ENCODE measurements at places on chromosomes 5 and 9. TPM values are rescaled to one million over a fixed set of nuclear protein-coding genes. Genes with fewer than 3 reads are reported as not detected.

- H3K4me1 ChIP-seq = no peaks in the 10 kb centered on the region
- H3K27me3 ChIP-seq = no peaks in the 10 kb centered on the region
- H3K27ac ChIP-seq = no peak overlapping the region
- no peak overlapping the region for H3K4me3 ChIP-seq
- H3K36me3 ChIP-seq = no peaks in the 10 kb centered on the region
These were observed 13.3 kb upstream of the MRPS30 start for GRCh38 chr5:44795496-44795895.

- no peak overlapping the region for H3K4me3 ChIP-seq
- no peaks in the 10 kb centered on the region for H3K4me1 ChIP-seq
- no peaks in the 10 kb centered on the region for H3K36me3 ChIP-seq
These were observed 276.4 kb downstream of the CDK5RAP2 start for GRCh38 chr9:120303519-120303918.

Gene EDIL3
- total RNA-seq = 101 TPM

DNA sequence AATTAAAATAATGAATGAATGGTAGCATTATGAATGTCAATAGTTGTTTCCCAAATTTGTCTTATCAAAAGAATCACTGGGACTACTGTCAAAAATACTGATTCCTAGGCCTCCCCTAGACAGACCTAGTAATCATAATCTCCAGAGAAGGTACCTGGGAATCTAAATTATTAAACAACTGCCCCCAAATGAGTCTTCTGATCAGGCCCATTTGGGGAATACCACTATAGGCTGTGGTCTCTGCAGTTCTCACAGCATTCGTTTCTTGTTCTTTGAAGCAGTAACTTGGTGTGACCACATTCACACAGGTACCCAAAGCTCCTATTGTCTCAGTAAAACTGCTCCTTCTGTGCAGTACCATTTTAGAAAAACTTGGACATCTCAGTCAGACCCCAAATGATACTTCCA lies 230.9 kb downstream of the PIK3R1 start:
- H3K27ac ChIP-seq = no peak overlapping the region
- no peak overlapping the region for H3K4me3 ChIP-seq
- DNase-seq = no peak
- no peaks in the 10 kb centered on the region for H3K36me3 ChIP-seq
- no peaks in the 10 kb centered on the region for H3K27me3 ChIP-seq
- H3K4me1 ChIP-seq = no peaks in the 10 kb centered on the region

Gene LCN12
- not detected for total RNA-seq

GRCh38 chr9:122168356-122168755 lies 8.6 kb downstream of the MORN5 start:
- no peak for DNase-seq
- H3K36me3 ChIP-seq = no peaks in the 10 kb centered on the region
- no peak overlapping the region for H3K4me3 ChIP-seq

Gene IGFBPL1
- under 0.01 TPM for total RNA-seq

GRCh38 chr5:171420431-171421241 lies 1.2 kb downstream of the FGF18 start:
- H3K4me3 ChIP-seq = no peak overlapping the region
- DNase-seq = peak; percentile 89
- H3K36me3 ChIP-seq = peaks cover 2% of the 10 kb centered on the region

GRCh38 chr5:71633255-71634155 lies 46.4 kb downstream of the MCCC2 start:
- no peak for DNase-seq
- H3K4me1 ChIP-seq = no peaks in the 10 kb centered on the region
- no peak overlapping the region for H3K4me3 ChIP-seq
- no peaks in the 10 kb centered on the region for H3K36me3 ChIP-seq
- H3K27ac ChIP-seq = no peak overlapping the region

Gene OSMR
- 38.9 TPM for total RNA-seq

DNA sequence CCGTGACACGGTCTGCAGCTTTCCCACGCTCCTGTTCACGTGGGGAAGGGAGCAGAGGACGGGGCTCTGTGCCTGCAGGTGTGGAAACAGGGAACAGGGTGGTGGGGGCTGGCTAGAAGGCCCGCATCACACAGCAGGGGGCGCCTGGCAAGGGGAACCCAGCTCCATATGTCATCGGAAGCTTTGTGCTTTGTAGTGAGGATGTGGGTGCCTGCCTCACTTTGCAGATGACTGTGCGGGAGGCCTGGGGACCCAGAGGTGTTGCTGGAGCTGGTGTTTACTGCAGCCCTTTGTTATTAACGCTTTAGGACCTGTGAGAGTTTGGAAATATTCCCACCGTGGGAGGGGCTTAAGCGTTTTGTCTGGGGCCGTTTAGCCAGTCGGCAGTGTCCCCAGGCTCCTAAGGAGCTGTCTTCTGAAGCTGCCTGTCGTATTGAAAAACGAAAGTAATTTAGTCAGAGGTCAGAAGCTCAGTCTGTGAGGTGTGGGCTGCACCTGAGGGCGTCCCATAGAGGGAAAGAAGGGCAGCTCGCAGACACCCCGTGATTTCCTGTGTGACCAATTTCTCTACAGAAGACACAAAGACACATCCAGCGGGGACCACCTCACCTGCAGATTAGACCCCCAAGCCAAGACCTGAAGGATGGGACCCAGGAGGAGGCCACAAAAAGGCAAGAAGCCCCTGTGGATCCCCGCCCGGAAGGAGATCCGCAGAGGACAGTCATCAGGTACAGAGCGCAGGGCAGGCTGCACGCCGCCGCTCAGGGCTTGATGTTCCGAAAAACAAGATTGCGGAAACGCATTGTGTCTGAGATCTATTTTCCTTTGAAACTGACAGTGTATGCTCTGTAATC lies 9.1 kb downstream of the MAN1B1 start:
- H3K36me3 ChIP-seq = peaks cover 42% of the 10 kb centered on the region
- no peaks in the 10 kb centered on the region for H3K4me1 ChIP-seq
- no peak overlapping the region for H3K4me3 ChIP-seq
- no peak for DNase-seq

Gene SMIM23
- not detected for total RNA-seq

Gene IL9
- not detected for total RNA-seq

DNA sequence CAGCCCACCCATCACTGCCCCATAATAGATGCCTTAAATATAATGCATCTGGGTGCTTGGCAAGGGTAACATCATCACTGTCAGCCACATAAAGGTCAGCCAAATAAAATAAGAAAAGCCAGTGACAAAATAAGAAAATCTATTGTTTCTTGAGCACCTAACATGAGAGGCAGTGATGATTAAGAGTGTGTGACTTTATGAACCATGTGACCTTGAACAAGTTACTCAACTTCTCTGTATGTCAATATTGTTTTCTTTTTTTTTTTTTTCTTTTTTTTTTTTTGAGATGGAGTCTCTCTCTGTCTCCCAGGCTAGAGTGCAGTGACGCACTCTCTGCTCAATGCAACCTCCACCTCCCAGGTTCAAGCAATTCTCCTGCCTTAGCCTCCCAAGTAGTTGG lies 98.7 kb downstream of the CDK5RAP2 start:
- H3K27me3 ChIP-seq = no peaks in the 10 kb centered on the region
- H3K4me3 ChIP-seq = no peak overlapping the region
- DNase-seq = no peak

DNA sequence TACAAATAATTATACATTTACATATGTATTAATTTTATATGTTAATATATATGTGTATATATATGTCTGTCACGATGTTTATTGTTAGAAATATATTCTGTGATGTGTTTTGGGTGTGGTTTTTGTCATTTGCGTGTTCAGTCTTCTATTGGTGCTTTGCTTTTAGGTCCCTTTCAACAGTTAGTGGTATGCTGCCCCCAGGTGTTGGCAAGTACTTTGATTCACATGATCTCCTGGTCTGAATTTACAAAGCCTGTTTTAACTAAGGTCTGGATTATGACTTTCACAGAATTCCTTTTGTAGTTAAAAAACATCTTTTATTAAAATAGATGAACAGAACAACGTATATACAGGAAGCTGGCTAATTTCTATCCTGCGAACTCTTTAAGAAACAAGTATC lies 271.5 kb downstream of the CCDC171 start:
- no peak overlapping the region for H3K27ac ChIP-seq
- H3K4me1 ChIP-seq = peaks cover 1% of the 10 kb centered on the region
- no peak overlapping the region for H3K4me3 ChIP-seq
- DNase-seq = peak; percentile 21
- no peaks in the 10 kb centered on the region for H3K27me3 ChIP-seq

Gene C5
- 2.8 TPM for total RNA-seq

Gene DEPDC1B
- 10.0 TPM for total RNA-seq

Gene POMT1
- total RNA-seq = 24.2 TPM

Gene CCNJL
- total RNA-seq = 2.0 TPM

- no peaks in the 10 kb centered on the region for H3K4me1 ChIP-seq
- no peak overlapping the region for H3K27ac ChIP-seq
- H3K36me3 ChIP-seq = no peaks in the 10 kb centered on the region
- no peak for DNase-seq
- H3K27me3 ChIP-seq = no peaks in the 10 kb centered on the region
These were observed 804.6 kb upstream of the COX7C start for GRCh38 chr5:85813146-85813545.

DNA sequence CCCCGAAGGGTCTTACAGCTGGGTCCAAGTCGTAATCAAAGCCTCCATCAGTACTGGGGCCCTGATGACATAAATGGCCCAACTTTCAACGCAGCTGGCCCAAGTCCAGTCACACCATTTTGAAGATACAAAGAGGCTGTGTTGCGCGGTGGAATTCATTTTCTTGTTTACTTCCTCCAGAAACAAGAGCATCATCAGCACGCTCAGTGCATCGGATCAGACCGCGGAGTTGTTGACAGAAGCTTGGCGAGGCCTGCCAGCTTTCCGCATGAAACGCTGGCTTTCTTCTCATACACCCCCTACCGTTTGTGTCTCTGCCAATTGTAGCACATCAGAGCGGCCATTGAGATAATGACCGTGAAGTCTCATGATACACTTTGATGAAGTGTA lies 101.7 kb upstream of the SPATA31D4 start:
- no peak overlapping the region for H3K4me3 ChIP-seq
- no peaks in the 10 kb centered on the region for H3K36me3 ChIP-seq
- peak; percentile 35 for DNase-seq
- H3K27ac ChIP-seq = no peak overlapping the region
- no peaks in the 10 kb centered on the region for H3K27me3 ChIP-seq

DNA sequence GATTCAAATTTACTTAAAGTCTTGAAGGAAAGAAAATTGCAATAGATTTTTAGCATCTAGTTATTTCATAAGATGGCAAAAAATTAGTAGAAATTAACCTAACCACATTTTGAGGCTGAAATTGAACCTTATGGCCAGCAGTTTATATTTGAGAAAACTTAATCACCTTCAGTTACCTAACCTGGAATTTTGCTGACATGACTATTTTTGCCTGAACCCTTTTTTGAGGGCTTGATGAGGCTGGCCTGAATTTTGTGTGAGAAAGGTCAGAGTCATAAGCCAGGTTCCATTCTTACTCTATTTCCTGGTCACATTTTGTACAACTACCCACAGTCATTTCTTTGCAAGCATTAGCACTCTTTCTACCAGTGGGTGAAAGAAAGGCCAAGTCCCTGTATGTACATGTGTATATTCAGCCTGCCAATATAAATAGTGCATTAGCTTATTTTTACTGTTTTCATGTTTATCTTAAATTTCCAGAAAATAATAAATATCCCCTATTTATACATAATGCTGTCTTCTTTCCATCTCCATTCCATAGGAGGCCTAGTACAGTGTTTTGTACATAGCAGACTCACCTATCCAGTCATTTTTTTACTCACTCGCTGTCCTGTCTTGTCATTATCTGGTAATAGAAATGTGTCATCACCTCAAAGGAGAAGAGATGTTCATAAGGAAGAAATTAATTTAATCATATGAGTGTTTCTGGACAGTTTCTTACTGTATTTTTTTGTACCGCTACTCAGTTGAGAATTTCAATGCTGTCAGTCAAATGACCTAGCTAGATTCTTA lies 108.4 kb upstream of the SGCD start:
- no peaks in the 10 kb centered on the region for H3K36me3 ChIP-seq
- H3K27ac ChIP-seq = no peak overlapping the region
- H3K4me3 ChIP-seq = no peak overlapping the region
- no peaks in the 10 kb centered on the region for H3K4me1 ChIP-seq
- no peaks in the 10 kb centered on the region for H3K27me3 ChIP-seq
